ENCODE measurements at places on chromosomes 7 and 10.

GRCh38 chr7:13067036-13067435 lies 379.6 kb downstream of the ARL4A start:
- DNase-seq = no peak

GRCh38 chr10:6501931-6502330 lies 78.1 kb downstream of the PRKCQ start:
- no peak for DNase-seq

DNA sequence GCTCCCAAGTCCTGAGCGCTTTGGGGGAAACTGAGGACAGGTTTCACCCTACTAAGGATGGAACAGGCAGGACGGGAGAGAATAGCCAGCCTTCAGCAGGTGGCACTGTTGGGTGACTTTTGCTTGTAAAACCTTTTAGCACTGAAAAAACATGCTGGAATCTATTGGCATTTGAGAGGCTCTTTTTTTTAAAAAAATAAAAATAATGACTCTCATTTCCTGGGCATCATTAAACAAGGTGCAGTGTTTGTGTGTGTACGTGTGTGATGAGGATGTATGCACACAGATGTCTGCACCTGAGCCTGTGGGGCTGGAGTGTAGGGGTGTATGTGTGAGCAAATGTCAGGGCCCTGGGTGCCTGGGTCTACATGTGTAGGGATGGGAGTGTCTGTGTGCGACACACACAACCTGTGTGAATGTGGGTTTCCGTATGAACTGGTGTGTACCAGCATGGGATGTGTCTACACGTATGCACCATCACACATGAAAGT lies 177.9 kb downstream of the RPS24 start:
- DNase-seq = no peak

DNA sequence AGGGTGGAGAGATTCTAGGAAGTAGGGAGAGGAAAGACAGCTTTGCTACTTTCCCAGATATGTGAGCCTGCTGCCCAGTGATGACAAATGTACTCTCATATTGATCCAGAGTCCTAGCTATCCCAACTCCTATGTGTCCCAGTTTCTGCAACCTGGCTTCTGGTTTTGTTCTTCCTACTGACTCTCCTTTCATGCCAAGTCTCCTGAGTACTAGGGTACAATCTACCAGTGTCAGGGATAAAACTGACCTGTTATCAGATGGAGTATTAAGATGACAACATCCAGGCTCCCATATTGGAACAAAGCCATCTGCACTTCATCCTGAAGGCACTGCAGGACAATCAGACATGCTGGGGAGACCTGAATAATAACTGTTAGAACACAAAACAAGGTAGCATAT lies 233.7 kb upstream of the PHYHIPL start:
- no peak for DNase-seq

DNA sequence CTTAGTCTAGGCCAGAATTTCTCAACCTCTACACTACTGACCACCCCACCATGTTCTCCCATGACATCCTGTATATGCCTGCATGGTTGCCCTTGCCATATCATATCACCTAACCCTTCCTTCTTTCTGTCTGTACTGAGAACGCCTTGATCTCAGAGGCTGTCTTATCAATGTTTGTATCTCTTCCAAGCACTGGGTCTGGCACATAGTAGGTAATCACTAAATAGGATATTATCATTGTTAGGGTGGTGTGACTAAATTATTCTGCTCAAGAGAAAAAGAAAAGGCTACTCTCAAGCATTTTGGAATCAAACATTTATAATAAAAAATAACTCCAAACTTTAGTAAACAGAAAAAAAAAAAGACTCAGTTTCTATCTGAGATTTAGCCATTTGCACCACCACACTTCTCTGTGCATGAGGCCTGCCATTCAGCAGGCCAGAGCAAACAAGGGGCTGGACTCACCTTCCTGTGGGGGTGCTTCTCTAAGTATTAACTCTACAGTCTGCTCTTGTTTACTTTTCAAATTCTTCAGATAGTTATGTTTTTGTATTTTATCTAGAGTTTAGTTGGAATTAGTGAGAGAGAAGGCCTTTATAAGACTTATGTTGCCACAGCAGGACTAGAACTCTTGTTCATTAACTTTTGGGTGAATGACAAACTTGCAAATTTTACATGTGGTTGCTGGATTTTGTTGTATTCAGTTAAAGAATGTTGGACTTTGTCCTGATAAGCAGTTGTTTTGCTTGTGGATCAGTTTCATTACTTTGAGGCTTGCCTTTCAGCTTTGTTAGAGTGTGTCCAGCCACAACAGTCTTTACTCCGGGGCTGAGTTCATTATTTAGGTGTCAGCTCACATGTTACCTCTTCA lies 5.4 kb downstream of the AGBL3 start:
- no peak for DNase-seq

DNA sequence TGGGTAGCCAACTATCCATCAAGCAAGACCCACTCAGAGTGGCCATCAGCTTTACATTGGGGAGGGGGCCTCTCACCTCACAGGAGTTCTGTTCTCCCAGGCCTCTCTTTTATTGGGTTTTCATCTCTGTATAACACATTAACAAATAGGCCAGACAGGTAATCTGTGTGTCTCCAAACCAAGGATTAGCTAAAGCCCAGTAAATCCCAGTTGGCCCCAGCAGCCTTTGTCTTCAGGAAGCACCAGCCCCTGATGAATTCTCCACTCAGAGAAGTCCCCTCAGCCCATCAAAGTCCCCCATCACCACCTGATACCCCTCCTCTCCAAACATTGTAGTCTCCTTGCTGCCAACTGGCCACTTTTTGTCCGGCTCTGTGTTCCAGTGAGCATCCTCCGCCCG lies 16.9 kb upstream of the SLF2 start:
- no peak for DNase-seq

DNA sequence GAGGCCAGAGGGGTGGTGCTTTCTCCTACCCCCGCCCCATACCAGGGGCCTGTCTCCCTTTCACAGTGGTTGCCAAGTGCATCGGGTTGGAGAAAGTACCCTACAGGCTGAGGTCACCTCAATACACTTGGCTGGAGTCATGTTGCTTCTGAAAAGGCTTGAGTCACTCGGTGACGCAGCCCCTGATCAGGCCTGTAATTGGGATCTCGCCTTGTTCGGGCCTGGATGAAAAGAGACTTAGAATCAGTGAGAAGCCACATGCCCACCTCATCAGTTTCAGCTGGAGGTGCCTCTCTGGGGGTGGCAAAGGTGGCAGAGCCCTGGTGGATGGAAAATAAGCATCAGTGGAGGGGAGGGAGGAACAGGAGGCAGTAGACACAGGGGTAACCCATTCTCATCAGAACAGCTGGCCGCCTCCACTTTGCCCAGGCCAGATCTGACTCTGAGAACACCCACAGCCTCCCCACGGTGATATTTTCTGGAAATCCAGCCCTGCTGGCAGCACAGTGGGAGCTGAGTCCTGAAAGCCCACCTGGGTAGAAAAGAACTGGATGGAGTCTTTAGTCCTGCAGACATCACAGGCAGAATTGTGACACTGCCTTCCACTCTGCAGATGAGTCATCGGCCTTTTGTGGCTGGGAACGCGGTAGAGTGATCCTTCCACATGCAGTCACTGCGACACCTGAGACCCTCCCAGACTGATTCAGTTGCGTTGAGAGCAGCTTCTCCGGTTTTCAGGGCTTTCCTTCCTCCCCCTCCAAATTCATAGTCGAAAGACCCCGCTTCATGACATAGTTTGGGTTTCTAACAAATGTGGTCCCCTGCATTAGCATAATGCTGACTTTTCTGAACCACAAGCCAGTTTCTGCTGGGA lies 108.0 kb downstream of the GRK5 start:
- no peak for DNase-seq

- no peak for DNase-seq
Observed at GRCh38 chr7:104928721-104929400, 85.1 kb upstream of the KMT2E start.

GRCh38 chr7:133761443-133761842 lies 365.7 kb upstream of the LRGUK start:
- no peak for DNase-seq

- DNase-seq = no peak
Observed at GRCh38 chr10:130485236-130485957, 349.2 kb downstream of the GLRX3 start.

- DNase-seq = no peak
Observed at GRCh38 chr10:32386623-32387260, 39.8 kb upstream of the EPC1 start.

- no peak for DNase-seq
Observed at GRCh38 chr7:133110312-133110711, 28.4 kb upstream of the CHCHD3 start.

GRCh38 chr10:82128527-82128926 lies 253.5 kb downstream of the NRG3 start:
- DNase-seq = no peak
